ENCODE measurements at places on chromosomes 5 and 9. TPM values are rescaled to one million over a fixed set of nuclear protein-coding genes. Genes with fewer than 3 reads are reported as not detected.

Gene FGFR4
- total RNA-seq: 186 TPM

DNA sequence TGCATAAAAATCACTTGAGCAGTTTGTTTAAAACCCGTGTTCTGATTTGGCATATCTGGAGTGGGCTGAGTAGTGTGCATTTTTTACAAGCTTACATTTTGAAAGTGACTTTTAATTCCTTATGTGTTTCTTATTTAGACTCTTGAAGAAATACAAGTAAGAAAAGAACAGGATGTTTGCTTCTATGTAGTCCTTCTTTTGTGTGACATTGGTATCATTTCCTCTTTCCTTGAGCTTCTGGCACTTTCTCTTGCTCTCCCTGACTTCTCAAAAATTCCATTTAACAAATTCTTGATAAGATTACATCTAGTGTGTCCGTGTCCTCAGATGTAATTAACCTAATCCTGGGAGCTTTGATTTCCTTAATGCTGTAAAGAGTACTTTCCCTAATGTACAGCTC is 12.5 kb downstream of the GARNL3 start:
- no peak for DNase-seq

Gene SMAD5
- 141 TPM for total RNA-seq

- peak; percentile 18 for DNase-seq
These were observed 86.7 kb upstream of the NFIB start for GRCh38 chr9:14400658-14400995.

Gene PPP3R2
- total RNA-seq: not detected

GRCh38 chr5:35308421-35308820 is 78.1 kb upstream of the PRLR start:
- no peak for DNase-seq

DNA sequence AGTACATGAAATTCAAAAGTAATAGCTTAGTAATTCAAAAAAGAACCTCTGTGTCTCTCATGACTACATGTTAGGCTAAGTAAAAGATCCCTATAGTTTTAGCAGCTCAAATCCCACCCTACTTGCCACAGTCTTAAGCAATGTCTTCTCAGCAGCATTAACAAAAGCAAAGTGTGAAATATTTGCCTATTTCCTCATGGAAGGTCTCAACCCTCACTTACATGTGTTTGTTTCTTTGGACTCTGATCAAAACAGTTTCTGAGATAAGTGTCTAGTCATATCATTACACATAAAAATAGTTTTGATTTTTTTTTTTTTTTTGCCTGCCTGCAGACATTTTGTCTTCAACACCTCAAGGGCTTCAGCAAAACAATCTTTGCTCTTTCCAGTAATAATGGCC is 310.5 kb downstream of the CETN3 start:
- no peak for DNase-seq

Gene MTRR
- total RNA-seq: 57.6 TPM

Gene SECISBP2
- 21.0 TPM for total RNA-seq

- DNase-seq: no peak
These were observed 182.9 kb downstream of the SAXO1 start for GRCh38 chr9:18849890-18850677.

- DNase-seq: no peak
These were observed 392.6 kb upstream of the BRINP1 start for GRCh38 chr9:119761812-119762211.

DNA sequence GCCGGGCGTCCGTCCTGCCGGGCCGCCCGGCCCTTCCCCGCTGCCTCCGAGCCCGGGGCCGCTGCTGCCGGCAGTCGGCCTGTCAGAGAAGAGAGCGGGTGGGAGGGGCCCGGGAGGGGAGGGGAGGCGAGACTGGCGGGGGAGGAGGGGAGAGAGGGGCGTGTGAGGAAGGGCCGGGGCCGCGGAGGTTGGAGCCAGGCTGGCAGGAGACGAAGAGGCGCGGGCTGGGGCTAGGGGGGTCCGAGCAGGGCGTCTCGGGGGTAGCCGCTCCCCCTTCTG is 570 bp downstream of the CREBRF start:
- no peak for DNase-seq

All from Caco-2 (cell line).